ENCODE measurements at places on chromosomes 13 and 19. TPM values are rescaled to one million over a fixed set of nuclear protein-coding genes. Genes with fewer than 3 reads are reported as not detected.

CASP14 gene
- total RNA-seq: not detected

EHD2 gene
- total RNA-seq: 67.5 TPM

SIGLEC5 gene
- total RNA-seq: not detected

DPF1 gene
- 0.13 TPM for total RNA-seq

ANGPTL8 gene
- total RNA-seq: not detected

PINLYP gene
- total RNA-seq: 0.64 TPM

CYP4F8 gene
- total RNA-seq: not detected

SLITRK6 gene
- 9.0 TPM for total RNA-seq

CYP4F12 gene
- 7.8 TPM for total RNA-seq

ZNF566 gene
- 4.7 TPM for total RNA-seq

PSG2 gene
- total RNA-seq: not detected

FCER2 gene
- total RNA-seq: not detected

SCAMP4 gene
- 14.2 TPM for total RNA-seq

ZNF564 gene
- total RNA-seq: 9.0 TPM

PGPEP1 gene
- total RNA-seq: 8.2 TPM

ZNF723 gene
- total RNA-seq: not detected

ZSWIM9 gene
- 1.3 TPM for total RNA-seq

STOML3 gene
- total RNA-seq: not detected

ATP1A3 gene
- not detected for total RNA-seq

LCP1 gene
- total RNA-seq: 0.53 TPM

All from bronchial epithelial cell (primary cell).